Aorta (tissue), 5 donors: ENCODE measurements at places on chromosomes 5 and 9.

DNA sequence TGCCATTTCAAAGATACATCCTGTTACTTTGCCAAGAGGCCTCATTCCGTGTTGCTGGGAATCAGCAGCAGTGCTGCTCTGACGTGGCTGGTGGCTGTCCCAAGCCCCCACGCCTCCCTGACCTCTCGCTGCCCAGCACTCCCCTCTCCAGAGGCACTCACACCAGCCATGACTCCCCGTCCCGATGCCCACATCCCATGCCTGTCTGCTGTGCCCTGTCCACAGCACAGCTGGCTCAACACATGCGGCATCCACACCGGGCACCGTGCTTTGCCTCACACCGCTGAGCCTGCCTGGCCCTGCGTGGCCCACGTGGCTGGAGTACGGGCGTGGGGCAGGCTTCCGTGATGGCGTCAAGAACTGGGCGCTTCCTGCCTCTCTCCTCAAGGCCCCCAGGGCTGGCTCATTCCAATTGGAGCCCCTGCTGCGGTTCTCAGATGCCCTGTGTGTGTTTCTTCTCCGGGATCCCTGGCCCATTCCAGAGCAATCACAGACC is 7.8 kb upstream of the LCN1 start:
- DNase-seq: no peak

DNA sequence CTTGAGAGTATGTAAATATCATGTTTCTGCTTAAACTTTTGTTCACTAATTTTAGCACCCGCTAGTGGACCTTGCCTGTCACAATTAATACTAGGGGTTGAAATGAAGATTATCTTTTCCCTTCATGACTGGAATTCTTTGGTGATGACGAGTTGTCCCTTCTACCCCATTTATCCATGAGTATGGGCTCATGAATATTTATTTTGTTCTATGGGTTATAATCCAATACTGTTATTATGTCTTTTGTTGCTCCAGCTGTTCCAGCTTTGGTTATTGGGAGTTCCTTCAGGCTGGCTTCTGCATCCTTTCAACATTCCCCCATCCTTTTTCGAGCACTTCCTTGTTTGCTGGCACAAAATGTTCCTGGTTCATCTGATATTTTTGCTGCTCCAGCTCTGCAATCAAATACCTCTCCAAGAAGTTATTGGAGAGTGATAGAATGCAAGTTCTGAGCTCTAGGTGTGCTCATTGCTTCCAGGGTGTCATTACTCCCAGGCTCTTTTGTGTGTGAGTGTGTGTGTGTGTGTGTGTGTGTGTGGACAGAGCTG is 19.7 kb upstream of the ARHGEF28 start:
- no peak for DNase-seq

GRCh38 chr5:169450464-169450863 is 133.1 kb upstream of the SPDL1 start:
- no peak for DNase-seq

- DNase-seq: no peak
Measured at GRCh38 chr9:124137009-124137943, 120.5 kb upstream of the NEK6 start.

DNA sequence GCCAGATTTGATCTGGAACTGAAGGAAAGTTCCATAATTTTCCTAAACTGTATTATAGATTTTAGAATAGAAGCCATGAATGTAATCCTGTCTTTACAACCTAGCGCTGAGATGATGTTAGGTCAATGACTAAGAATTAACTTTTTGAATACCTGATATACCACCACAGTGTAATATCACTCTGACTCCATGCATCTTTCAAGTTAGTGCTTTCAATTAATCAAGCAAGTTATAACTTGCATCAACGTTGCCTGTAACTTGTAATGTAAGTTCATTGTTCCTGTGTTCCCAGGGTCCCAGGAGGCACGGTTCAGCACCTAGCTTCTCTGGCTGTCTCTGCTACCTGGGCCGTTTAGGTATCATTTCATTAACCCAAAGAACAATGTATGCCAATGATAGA is 139.3 kb downstream of the CSNK1G3 start:
- DNase-seq: no peak
